Stimulated activated CD8-positive, alpha-beta memory T cell treated with anti-CD3 and anti-CD28 coated beads, Interleukin-15, amount 100 ng/mL, for 48 hours (primary cell): ENCODE measurements at places on chromosomes 4 and X.

GRCh38 chrX:138897621-138898492, 186.3 kb upstream of the FGF13 start:
- no peak for DNase-seq

DNA sequence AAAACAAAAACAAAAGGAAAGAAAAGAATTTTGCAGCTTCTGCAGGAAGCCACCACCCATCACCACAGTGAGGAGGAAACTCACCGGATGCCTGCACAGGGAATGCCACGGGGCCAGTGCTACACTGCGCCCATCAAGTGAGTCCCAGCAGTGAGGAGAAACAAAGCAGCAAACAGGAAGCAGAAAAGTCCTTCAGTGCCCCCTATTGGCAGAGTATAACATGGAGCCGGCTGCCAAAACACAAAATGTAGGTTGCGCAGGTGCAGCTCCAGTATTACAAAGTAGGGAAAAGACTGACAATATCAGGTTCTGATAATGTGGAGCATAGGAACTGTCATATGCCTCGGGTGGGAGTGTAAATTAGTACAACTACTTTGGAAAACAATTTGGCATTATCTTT, 23.3 kb upstream of the SCML2 start:
- DNase-seq, result no peak

DNA sequence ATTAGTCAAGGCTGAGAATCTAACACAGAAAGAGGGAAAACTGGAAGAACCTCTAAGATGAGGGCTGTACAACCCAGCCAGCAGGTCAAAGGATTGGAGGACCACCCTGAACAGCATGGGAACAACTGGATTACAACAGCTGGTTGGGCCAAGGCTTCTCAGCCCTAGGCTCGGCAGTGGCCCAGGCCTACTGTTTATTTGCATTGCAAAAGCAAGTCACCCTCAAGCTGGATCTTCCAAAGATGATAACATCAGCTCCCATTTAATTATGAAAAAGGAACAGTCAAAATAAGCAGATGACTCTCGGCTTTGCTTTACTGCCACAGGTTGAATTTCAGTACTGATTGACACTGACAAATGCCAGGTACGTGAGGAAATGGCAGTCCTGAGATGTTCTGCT, 61.8 kb downstream of the GPC3 start:
- no peak for DNase-seq

- no peak for DNase-seq
Measured at GRCh38 chr4:138897811-138898226, 117.8 kb upstream of the NOCT start.

- no peak for DNase-seq
Measured at GRCh38 chrX:139297638-139298037, 232.9 kb upstream of the F9 start.

- no peak for DNase-seq
Measured at GRCh38 chr4:40427128-40427527, 92.0 kb downstream of the CHRNA9 start.

- no peak for DNase-seq
Measured at GRCh38 chr4:39750216-39750615, 52.3 kb downstream of the UBE2K start.

DNA sequence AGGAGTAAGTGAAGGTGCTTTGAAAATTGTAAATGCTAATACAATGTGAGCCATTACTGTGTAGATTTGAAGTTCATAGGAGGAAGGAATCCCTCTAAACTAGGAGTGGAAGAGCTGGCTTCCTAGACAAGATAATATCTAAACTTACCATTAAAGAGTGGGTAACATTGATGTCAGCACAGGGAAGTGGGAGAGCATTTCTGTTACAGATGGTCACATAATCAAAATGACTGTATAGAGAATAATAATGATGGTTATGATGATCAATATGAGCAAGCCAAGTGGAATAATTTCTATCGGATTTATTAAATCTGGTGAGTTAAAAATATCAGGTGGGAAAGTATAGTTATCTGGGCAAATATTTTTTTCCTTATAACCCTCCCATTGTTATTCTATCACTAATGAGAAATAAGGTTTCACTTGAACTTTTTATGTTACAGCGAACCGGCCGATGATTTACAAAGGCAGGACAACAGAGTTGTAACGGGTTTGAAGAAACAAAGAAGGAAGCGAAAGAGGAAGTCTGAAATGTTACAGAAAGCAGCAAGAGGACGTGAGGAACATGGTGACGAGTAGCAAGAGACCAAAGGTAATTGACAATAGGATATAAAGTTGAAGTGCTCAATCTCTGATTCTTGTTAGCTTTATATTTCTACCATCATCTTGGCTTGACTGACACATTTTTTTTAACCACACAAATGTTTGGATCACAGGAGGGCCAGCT, 43.5 kb downstream of the FMR1NB start:
- DNase-seq, result no peak

DNA sequence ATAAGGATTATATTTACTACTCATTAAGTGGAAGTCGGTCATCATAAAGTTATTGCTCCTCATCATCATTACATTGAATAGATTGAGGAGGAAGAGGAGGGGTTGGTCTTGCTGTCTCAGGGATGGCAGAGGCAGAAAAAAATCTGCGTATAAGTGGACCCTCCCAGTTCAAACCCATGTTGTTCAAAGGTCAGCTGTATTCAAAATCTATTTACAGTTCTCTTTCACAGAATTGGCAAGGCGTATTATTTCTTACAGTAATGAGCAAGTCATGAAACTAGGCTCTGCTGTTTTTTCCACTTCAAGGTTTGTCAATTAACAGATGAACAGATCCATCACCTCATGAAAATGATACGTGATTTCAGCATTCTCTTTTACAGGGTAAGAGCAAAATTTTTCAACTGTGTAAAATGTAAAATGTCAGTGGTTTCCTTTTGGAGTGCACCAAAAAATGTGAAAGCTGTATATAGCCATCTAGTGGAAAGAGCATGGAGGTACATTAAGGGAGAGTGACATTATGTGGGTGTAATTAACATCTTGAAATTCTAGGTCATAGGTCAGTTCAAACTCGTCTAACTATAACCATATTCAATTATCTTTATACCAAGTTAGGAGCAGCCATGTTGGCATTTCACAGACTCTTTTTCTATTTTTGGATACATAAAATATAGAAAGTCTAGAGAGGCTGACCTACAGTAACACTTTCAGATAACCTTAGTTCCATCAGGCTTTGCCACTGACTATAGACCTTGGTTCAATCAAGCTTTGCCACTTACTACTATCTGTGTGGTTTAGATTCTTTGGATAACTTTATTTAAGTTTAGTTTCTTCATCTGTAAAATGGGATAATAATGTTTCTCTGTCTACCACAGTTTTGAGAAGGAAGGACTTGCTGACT, 30.1 kb downstream of the NEIL3 start:
- no peak for DNase-seq

DNA sequence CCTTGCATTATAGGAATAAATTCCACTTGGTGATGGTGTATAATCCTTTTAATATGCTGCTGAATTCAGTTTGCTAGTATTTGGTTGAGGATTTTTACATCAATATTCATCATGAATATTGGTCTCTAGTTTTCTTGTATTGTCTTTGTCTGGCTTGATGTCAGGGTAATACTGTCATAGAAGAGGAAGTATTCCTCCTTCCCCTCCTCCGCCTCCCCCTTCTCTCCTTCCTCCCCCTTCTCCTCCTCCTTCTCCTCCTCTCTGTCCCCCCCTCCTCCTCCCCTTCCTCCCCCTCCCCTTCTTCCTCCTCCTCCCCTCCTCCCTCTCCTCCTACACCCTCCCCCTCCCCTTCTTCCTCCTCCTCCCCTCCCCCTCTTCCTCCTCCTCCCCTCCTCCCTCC, 65.8 kb downstream of the RGS12 start:
- no peak for DNase-seq

DNA sequence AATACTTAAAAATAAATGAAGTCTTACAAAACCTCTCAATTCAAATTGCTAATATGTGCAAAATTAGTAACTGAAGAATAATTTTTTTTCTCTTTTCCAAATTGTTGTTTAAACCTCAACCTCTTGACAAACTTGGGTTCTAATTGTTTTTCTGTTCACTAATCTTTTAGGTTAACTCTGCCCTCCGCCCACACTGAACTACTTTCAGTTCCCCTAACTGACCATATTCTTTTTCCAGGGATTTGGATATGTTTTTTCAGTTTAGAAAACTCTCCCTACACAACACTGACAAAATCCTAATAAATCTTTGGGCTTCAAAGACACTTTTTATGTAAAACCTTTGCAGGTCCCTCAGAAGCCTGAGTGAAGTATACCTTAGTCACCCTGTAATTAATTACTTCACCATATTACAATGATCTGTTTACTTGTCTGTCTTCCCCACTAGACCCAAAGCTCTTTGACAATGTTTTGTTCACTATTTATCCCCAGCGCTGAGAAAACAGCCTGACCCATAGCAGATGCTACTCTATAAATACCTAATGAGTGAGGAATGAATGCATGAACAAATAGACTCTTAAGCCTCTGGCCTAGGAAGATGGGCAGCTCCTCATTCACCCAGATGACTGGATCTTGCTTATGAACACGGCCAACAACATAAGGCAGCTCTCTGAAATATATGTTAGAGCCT, 134.9 kb downstream of the MAML3 start:
- DNase-seq, result no peak

DNA sequence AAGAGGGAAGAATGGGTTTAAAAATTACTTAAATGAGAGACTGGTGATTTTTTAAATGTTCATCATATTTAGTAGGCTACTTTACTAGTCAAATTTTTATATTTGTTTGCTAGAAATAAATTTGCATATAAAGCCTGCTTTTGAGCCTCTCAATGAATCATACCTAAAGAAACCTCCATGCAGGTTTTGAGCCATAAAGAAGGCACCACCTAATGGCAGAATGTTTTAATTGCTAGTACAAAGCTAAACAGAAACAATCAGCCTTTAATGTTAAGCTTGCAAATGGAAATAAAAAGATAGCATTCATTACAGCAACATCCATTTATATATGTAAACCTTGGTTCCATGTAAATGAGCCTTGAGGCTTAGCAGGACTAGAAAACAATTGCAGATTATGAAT, 989.7 kb downstream of the CCSER1 start:
- DNase-seq, result no peak

- no peak for DNase-seq
Measured at GRCh38 chrX:137118136-137118535, 84.3 kb upstream of the GPR101 start.

DNA sequence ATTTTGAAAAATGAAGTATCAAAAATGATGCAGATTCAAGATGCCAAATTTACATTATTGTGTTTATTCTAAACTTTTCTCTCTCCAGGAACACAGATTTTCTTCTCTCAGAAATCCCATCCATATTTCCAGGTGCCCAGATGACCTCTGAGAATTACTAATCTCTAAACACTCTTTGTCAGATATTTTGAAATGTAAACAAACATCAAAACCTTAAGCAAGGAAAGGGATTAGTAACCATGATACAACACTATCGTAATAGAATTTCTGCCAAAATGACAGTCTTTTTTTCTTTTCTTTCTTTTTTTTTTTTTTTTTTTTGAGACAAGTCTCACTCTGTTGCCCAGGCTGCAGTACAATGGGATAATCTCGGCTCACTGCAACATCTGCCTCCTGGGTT, 76.7 kb downstream of the PDS5A start:
- DNase-seq, result no peak

GRCh38 chr4:99131378-99131777, 12.7 kb downstream of the ADH4 start:
- DNase-seq, result no peak

GRCh38 chr4:121064482-121064881, 7.9 kb downstream of the NDNF start:
- no peak for DNase-seq

DNA sequence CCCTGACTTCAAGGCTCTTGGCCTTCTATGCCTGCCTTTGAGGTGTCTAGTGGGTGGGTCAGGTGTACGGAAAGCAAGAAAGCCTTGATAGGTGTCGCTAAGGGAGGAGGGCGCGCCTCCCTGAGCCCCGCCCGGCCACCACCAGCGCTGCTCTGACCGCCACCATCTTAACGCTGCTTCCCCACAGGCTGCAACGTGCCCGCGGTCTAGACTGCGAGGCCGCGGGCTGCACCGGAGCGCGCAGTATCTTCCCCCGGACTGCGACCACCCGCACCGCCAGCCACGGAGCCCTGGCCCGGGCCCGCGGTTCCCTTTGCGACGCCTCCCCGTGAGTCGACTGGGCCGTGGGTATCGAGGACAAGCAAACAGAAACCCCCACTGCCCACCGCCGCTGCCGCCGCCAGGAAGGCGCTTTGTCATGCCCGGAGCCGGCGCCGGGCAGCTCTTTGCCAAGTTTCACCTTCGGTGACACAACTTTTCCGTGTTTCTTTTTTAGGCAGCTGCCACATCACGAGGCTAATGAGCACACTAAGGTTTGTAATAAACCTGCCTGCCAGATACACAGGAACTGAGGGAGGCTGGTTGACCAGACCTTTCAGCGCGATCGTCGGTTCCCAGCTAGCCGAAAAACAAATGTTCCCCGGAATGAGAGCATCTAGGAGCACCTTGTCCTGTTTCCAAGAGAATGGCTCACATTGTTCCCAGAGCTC, 335.8 kb upstream of the F9 start:
- no peak for DNase-seq

GRCh38 chr4:6873291-6873690, 36.3 kb upstream of the TBC1D14 start:
- no peak for DNase-seq

DNA sequence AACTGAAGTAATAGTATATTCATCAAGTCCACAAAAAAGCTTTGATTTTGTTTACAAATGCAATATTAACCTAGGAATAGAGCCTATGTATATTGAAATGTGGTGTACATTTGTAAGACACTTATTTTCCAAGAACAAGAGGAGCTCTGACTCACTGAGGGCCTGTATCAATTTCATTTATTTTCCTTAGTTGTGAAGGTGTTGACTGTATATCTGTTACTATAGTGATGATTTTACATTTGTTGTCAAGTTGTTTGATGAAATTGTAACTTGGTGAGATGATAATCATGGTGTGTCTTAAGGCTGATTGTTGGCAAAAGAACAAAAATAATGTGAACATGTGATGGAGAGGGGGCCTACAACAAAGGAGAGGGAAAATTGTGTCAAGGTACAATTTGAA, 274.9 kb upstream of the TEX13A start:
- DNase-seq, result no peak

DNA sequence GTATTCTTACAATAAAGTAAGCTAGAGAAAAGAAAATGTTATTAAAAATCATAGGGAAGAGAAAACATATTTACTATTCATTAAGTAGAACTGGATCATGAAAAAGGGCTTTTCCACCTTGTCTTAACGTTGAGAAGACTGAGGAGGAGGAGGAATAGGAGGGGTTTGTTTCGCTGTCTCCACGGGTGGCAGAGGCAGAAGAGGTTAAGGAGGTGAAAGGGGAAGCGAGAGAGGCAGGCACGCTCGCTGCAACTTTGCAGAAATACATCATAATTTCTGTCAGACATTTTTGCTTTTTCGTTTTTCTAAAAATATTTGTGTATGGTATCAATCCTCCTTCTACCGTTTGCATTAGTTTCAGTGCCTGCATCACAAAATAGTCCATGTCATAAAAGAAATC, 2375.1 kb upstream of the AGA start:
- no peak for DNase-seq

DNA sequence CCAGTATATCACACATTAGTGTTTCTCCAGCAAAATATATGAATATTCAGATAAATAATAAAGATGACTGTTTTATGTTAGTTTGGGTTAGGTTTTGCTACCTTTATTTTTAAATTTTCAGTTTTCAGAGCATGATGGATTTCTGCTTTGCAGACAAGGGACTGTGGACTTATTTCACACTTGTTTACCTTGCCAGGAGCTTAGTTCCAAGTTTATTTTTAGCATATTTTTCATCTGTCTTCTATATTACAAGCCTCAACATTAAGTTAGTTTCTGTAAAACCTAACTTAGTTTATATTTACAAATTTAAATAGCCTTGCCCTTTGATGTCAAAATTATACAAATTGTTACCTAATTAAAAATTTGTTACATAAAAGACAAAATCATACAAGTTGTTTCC, 163.4 kb downstream of the FBXW7 start:
- no peak for DNase-seq
